Mesenteric fat pad (tissue), 1 donor: ENCODE measurements at places on chromosomes 4 and X. TPM values are rescaled to one million over a fixed set of nuclear protein-coding genes. Genes with fewer than 3 reads are reported as not detected.

The SLC35A2 gene
- 24.5 TPM for total RNA-seq

The ZNF595 gene
- 29.6 TPM for total RNA-seq

DNA sequence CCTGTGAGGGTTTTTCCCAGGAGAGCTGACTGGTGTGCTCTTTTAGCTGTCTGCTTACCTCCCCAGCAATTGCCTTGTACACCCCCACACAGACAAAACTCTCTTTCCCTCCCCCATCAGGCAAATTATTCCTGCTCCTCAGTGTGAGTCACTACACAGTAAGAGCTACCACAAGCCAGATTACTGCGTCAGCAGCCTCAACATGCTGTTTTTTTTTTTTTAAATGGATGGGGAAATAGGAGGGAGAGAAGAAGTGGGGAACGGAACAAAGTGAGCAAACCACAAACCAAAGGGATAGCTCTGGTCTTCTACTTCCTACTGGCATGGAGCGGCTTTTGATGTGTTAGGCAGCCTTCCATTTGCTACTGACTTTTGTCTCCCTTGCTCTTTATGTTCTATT, 107.5 kb upstream of the ACSL4 start:
- no peak for DNase-seq

- no peak for DNase-seq
Observed at GRCh38 chr4:15912236-15912635, 26.3 kb downstream of the FGFBP1 start.

DNA sequence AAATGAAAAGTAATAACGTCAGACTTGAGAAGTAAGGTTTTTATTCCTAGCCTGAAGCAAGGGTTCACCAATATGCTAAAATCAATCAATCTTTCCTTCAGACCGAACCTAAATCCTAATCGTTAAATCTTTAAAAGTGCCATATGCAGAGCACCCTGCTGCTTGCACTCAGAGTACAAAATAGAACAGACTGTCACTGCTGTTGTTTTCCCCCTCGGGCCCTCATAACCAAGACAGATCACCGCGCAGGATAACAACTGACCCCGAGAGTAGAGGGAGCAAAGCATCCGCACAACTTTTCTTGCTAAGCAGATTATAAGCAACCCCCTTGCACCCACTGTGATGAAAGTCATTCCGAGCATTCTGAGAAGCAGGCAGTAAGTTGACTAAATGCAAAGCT, 550.9 kb upstream of the NDST4 start:
- no peak for DNase-seq

DNA sequence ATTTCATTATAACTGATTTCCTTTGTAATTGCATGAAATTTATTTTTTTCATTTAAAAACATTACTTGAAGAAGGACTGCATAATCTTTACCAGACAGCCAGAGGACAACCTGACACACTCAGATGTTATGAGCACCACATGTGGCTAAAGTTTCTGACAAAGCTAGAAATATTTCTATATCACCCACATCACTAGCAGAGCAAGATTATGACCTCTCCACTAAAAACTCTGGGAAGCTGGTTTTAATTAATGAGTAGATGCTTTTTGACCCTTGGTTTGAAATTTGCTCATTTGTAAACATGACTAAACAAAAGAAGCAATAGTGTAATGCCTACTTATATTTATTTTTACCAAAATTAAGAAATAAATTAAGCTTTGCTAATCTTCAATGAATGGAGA, 661.5 kb upstream of the EPHA5 start:
- DNase-seq: no peak
